ENCODE measurements at places on chromosomes 16 and 17.
A peak's percentile ranks its signal among the peaks of the same experiment; 100 is the strongest.

DNA sequence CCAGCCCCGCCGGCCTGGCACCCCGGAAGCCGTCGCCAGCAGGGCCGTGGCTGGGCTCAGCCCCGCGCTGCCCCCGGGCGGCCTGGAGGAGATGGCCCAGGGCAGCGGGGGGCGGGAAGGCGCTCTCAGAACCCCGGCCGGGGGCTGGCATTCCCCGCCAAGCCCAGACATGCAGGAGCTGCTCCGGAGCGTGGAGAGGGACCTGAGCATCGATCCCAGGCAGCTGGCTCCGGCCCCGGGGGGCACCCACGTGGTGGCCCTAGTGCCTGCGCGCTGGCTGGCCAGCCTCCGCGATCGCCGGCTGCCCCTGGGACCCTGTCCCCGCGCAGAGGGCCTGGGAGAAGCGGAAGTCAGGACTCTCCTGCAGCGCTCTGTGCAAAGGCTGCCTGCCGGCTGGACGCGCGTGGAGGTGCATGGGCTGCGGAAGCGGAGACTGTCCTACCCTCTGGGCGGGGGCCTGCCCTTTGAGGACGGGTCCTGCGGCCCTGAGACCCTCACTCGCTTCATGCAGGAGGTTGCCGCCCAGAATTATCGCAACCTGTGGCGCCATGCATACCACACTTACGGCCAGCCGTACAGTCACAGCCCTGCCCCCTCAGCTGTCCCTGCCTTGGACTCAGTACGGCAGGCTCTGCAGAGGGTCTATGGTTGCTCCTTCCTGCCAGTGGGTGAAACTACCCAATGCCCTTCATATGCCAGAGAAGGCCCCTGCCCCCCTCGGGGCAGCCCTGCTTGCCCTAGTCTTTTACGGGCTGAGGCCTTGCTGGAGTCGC, 551 bp downstream of the WDR81 start:
- DNase-seq, result peak; percentile 22

GRCh38 chr16:66275775-66276428, 90.6 kb upstream of the CDH5 start:
- DNase-seq, result peak; percentile 39

GRCh38 chr16:85286066-85286831, 174.0 kb upstream of the CIBAR2 start:
- DNase-seq, result no peak

GRCh38 chr17:6269478-6269877, 165.4 kb downstream of the AIPL1 start:
- DNase-seq, result peak; percentile 39

DNA sequence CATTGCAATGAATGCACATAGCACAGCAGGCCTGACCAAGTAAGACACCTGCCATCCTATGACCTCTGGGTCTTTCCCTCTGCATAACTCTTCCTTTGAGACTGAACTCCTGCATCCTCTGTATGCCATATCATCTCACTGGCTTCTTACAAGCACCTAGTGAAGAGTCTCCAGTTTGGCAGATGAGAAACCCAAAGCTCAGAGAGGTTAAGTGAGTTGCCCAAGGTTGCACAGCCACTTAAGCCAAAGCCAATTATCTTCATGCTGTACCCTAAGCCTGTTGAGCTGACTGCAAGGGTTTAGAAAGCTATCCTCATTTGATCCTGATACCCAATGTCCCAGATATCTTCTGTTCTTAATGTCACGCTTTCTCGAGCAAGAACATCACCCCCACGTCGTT, 35.2 kb downstream of the TMEM186 start:
- DNase-seq, result no peak

DNA sequence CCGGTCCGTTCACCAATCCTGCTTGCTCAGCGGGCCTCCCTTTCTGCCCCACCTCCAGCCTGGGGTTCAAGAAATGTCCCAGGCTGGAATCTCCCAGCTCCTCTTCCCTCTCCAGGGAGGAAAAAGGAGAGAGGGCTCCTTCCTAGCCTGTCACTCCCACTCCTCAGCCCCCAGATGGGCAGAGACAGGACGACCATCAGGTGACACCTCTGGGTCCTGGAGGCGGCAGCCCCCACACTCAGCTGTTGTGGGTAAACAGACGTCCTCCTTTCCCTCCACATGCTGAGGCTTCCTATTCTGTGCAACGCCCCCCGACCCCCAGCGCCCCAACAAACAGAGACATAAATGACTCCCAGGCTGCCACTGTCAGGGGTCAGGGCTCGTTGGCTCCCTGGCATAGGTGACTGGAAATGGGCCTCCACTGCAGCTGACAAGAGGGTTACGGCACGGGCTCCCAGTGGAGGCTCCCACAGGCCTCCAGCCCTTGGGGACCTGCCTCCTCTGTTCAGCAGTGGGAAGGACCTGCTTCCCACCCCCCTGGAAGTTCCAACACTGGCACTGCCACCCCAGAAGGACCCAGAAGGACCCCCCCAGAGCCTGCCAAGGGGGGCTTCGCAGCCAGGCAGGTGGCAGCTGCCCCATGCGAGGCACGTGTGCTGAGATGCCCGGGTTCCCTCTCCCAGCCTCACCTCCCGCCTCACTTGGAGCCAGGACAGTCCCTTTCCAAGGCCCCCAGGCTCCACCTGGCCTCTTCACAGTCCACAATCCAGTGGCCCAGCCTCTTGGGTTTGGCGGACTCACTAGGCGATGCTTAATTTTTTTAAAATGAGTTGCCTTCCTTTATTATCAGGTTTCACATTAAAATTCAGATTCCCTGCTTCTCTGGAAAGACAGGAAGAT, 232.3 kb downstream of the KATNIP start:
- DNase-seq, result no peak

DNA sequence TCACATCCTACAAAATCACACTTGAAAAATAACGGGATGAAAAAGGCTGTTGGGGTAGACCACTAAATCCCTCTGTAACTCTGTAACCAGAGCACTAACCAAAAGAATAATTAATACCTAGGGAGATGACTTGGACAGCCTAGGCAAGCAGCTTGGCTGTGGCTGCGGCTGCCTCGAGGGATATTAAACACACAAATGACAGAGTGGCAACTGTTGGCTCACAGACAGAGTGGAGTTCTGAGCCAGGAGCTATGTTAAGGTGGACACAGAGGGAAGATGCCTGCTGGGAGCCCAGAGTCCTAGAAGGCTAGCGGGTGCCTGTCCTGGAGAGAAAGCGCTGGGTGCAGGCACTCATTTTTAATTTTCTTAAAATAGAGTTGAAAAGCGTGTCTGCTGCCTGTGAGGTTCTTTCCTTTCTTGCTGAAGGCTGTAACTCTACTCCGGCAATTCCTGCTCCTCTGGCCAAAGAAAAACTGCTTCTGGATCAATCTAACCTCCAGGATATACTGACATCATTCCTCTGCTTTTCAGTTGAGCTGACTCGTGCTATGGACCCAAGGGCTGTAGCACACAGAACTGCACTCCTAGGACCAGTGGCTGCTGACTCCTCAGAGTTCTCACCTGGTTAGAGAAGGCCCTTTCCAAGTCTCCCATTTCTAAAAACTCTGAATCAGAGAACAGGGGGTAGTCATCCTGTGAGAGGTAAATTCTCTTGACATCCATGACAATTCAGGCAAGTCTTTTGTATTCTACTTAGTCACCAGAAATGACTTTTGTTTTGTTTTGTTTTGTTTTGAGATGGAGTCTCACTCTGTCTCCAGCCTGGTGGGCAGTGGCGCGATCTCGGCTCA, 147.9 kb downstream of the STX8 start:
- no peak for DNase-seq

- DNase-seq, result no peak
Measured at GRCh38 chr16:8796469-8797363, 723 bp downstream of the TMEM186 start.

GRCh38 chr17:76957678-76958464, 89.7 kb downstream of the MGAT5B start:
- no peak for DNase-seq

DNA sequence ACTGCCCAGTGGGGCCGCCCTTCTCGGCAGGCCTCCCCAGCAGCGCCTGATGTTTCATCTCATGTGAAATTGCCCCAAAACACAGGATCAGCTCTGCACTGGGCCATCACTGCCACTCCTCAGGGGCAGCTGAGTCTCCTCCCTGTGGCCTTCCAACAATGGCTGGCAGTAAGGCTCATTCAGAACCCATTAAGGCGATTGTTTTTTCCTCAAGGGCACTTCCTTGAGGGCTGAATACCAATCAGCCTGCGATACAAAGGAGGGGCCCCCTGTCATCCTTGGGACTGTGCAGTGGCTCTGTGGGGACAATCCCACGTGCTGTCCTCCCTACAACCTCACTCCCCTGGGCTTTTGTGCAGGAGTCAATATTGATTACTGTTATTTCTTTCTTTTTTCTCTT, 47.5 kb downstream of the XYLT1 start:
- no peak for DNase-seq

GRCh38 chr16:24540602-24541210, 1.3 kb downstream of the RBBP6 start:
- peak; percentile 28 for DNase-seq

DNA sequence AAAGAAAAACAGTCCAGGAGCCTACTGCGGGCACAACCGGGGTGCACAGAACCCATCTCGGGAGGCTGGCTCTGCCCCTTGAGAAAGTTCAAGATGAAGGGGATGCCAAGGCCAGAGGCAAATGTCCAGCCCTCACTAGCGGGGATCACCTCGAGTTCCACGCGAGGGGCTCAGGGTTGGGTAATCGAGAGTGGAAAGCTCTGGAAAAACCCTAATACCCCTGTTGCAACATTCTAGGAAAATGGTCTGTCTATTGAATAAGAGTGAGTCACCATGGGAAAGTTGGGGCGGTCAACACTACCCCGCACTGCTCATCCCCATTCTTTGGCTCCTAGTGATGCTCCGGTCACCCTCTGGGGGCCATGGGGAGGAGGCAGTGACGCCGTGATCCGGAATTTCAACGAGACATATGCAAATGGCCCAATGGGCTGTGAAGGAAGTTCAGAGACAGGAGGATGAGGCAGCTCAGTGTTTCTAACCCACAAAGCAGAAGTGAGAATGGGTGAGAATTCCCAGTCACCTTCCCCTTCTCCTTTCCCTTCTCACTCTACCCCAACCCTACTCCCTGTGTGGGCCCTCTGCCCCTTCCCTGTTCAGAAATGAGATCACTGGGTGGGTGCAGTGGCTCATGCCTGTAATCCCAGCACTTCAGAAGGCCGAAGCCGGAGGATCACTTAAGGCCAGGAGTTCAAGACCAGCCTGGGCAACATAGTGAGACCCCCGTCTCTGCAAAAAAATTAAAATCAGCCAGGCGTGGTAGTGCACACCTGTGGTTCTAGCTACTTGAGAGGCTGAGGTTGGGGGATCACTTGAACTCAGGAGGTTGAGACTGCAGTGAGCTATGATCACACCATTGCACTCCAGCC, 22.4 kb downstream of the SOCS3 start:
- no peak for DNase-seq

DNA sequence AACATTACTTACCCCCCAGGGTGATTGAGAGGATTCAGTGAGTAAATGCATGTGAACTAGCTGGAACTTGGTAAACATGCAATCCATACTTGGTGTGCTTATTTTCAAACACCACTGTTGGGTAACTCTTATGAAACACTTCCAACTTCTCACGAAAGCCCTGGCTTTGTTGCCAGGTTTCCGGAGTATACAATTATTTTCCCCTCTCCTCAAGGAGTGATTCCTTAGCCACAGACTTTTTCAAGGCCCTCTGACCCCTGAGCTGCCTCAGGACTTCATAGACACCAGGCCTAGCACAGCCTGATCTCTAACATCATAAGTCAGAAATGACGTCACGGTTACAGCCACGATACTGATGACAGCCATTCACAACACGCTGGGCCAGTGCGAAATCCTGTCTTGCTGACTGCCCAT, 27.6 kb downstream of the HSD17B2 start:
- DNase-seq, result no peak

- no peak for DNase-seq
Measured at GRCh38 chr17:30422171-30422570, 43.4 kb downstream of the CPD start.

GRCh38 chr17:67187927-67188326, 57.1 kb downstream of the HELZ start:
- DNase-seq, result no peak

GRCh38 chr16:51449441-51449840, 298.4 kb upstream of the SALL1 start:
- no peak for DNase-seq

DNA sequence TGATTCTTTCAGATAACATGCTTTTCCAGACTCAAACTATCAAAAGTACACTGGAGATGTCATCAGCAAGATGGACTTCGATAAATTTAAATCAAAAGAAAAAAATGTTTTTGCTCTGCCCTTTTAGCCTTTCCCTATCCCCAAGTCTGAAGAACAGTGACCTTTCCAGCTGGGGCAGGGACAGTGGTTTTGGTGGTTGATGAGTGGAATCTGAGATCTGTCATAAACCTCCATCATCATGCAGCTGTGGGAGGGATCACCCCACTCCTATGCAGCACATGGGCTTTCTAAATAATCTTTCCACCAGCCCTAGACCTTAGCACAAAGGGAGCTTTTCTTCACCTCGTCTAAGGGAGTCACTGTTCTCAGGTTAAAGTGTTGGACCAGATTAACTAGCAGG, 869.5 kb upstream of the SOX9 start:
- no peak for DNase-seq

- no peak for DNase-seq
Measured at GRCh38 chr16:81615833-81616232, 163.3 kb upstream of the PLCG2 start.

DNA sequence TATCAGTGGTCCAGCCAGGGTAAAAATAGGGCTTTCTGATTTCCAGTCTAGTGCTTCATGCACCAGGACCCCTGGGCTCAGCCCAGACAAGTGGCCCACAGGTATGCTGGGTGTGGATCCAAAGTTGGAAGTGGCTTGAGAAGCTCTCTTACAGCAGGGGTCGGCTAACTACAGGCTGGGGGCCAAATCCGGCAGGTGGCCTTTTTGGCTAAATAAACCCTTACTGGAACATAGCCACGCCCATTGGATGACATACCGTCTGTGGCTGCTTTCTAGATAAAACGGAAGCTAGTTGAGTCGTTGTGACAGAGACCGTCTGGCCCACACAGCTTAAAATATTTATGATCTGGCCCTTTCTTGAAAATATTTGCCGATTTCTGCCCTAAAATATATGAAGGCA, 119.0 kb upstream of the CDC42EP4 start:
- peak; percentile 9 for DNase-seq

DNA sequence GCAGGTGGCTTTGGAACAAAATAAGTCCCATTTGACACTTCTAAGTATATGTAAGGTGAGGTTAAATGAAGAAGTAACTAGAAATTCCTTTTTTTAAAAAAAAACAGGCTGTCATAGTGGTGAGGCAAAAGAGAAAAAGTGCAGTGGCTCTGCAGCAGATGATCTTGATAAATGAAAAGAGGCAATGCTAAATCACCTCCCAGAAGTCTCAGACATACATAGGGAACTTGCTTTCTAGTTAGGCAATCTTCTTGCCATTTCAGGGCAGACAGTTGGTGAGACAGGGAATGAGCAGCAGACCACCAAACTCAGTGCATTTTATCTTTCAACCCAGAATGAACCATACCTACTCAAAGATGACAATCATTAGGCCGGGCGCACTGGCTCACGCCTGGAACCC, 90.8 kb downstream of the MYO1D start:
- DNase-seq, result no peak

GRCh38 chr16:87271256-87271655, 45.9 kb downstream of the C16orf95 start:
- no peak for DNase-seq
